ENCODE measurements at places on chromosomes 13 and 19.

GRCh38 chr19:12112701-12113100 lies 27.4 kb downstream of the ZNF20 start:
- peaks cover 50% of the 10 kb centered on the region for H3K36me3 ChIP-seq
- H3K4me3 ChIP-seq, result no peak overlapping the region
- H3K4me1 ChIP-seq, result no peaks in the 10 kb centered on the region
- no peak overlapping the region for H3K27ac ChIP-seq
- no peaks in the 10 kb centered on the region for H3K27me3 ChIP-seq
- no peak for DNase-seq

GRCh38 chr13:100660761-100661160 lies 13.8 kb downstream of the TMTC4 start:
- no peaks in the 10 kb centered on the region for H3K4me1 ChIP-seq
- H3K4me3 ChIP-seq, result no peak overlapping the region
- peaks cover 98% of the 10 kb centered on the region for H3K36me3 ChIP-seq
- H3K27me3 ChIP-seq, result no peaks in the 10 kb centered on the region
- no peak overlapping the region for H3K27ac ChIP-seq
- no peak for DNase-seq

DNA sequence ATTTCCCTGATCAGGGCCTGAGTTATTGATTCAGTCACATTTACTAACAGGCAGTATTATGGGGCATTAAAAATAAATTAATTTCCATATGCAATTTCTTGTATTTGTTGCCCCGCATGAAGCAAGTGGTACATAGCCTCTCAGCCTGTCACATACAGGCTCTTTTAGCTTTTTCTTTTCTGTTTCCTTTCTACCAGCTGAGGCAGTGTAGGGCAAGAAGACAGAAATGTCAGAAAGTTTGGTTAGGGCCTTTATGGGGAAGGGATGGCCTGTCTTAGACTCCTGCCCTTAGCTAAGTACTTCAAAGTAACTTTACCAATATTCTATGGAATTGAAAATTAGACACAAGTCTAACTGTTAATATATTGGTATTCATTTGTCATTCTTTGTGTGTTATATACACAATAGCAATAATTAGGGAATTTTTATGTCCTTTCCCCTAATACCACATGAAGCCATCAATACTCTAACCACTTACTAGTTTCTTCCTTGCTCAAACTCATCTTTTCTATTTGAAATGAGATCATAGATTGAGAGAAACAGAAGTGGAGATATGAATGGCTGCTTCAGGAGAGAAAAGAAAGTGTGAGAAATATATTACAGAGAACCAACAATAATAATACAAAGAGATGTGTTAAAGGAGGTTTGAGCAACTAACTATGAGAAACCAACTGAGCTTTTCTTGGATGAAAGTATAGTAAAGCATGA lies 669.6 kb downstream of the PCDH17 start:
- H3K27me3 ChIP-seq, result no peaks in the 10 kb centered on the region
- no peak overlapping the region for H3K27ac ChIP-seq
- H3K4me1 ChIP-seq, result no peaks in the 10 kb centered on the region
- H3K36me3 ChIP-seq, result no peaks in the 10 kb centered on the region
- H3K4me3 ChIP-seq, result no peak overlapping the region

DNA sequence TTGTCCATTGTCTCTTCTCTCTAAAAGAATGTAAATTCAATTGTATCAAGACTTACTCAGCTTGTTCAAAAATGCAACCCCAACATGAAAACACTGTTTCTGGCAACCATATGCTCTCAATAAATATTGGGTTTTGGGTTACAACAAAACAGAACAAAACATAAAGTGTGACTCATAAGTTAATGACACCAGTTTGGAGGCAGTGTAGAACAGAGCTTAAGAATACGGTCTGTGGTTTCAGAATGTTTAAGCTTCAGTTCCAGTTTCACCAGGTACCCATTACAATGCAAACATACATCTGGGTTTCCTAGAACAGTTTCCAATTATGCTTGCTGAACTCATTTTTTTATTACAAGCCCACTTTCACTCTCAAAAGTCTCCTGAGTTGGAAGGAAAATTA lies 285.8 kb upstream of the PCDH9 start:
- no peaks in the 10 kb centered on the region for H3K4me1 ChIP-seq
- no peak overlapping the region for H3K4me3 ChIP-seq
- no peaks in the 10 kb centered on the region for H3K27me3 ChIP-seq
- no peaks in the 10 kb centered on the region for H3K36me3 ChIP-seq

DNA sequence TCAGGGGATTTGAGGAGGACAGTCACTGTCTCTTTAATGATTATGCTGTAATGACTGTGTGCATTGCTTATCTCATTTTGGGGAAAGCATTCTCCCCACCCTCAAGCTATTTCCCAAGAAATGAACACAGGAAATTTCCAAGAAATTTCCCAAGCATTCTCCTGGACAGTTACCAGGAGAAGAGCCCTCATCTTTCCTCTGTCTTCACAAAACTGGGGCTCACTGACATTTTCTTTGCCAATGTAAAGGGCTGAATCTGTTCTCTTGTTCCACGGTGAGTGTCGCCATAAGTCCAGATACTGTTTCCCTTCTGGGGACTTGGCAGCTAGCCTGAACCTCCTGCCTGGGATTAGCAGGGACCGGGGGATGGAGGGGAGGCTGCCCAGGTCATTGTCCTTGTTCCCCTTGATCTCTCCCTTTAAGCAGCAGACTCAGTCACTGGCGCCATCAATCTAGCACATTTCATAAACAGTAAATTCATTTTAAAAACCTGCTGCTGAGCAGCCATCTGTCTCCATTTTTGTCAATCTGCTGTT lies 172.8 kb downstream of the DNAJC15 start:
- H3K27me3 ChIP-seq, result no peaks in the 10 kb centered on the region
- DNase-seq, result no peak
- no peaks in the 10 kb centered on the region for H3K36me3 ChIP-seq
- H3K4me3 ChIP-seq, result no peak overlapping the region

DNA sequence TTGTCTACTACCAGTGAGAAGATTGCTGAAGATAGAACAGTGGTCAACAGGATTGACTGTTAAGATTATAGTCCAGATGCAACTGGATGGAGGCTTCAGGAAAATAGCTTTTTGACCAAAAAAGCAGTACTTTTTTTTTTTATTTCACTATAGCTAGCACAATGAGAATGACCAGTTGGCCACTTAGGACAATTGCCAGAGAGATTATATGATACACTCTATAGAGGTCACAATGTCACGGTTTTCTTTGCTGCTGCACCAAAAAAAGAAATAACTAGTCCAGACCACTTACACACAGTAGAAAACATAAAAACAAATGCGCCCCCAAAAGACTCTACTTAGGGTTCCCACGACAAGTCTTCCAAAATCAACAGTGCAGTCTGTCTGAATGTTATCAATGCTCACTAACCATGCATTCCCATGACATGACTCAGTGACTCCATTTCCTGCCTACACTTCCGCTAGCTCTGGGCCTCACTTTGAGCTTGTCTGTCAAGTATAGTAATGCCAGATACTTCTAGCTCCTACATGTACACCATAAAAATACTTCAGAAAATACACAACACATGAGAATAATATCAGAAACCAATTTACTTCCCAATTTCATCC lies 209.1 kb upstream of the STARD13 start:
- no peak for DNase-seq
- no peaks in the 10 kb centered on the region for H3K36me3 ChIP-seq
- H3K27me3 ChIP-seq, result no peaks in the 10 kb centered on the region
- no peaks in the 10 kb centered on the region for H3K4me1 ChIP-seq
- no peak overlapping the region for H3K4me3 ChIP-seq

- H3K27ac ChIP-seq, result no peak overlapping the region
- no peak for DNase-seq
- no peaks in the 10 kb centered on the region for H3K27me3 ChIP-seq
Observed at GRCh38 chr13:38223089-38223488, 126.6 kb upstream of the UFM1 start.

- peaks cover 61% of the 10 kb centered on the region for H3K36me3 ChIP-seq
- no peak overlapping the region for H3K4me3 ChIP-seq
- H3K27ac ChIP-seq, result no peak overlapping the region
- H3K27me3 ChIP-seq, result peaks cover 12% of the 10 kb centered on the region
- DNase-seq, result no peak
Observed at GRCh38 chr19:8310342-8311055, 2.3 kb upstream of the CD320 start.

DNA sequence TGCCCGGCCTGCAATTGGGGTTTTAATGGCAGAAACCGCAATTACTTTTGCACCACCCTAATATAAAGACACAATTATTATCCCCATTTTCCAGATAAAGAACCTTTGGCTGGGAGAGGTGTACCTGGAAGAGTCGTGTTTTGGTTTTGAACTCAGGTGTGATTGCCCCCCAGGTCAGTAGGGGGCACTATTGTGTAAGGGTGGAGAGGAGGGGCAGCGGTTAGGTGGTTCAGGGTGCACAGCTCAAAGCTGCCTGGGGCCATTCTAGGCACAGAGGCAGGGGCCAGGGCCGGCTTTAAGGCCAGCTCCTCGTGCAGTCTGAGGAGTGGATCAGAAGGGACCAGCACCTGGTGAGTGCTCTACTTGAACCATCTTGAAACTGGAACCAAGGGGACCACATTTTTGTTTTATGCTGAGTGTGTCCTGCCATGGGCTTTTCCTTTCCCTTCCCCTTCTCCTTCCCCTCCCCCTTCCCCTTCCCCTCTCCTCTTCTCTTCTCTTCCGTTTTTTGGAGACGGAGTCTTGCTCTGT lies 5.8 kb upstream of the FCGRT start:
- H3K4me3 ChIP-seq, result peak overlapping the region; percentile 45
- no peak overlapping the region for H3K27ac ChIP-seq
- peak; percentile 67 for DNase-seq
- no peaks in the 10 kb centered on the region for H3K27me3 ChIP-seq
- no peaks in the 10 kb centered on the region for H3K36me3 ChIP-seq

- no peaks in the 10 kb centered on the region for H3K27me3 ChIP-seq
- DNase-seq, result no peak
- H3K36me3 ChIP-seq, result no peaks in the 10 kb centered on the region
Observed at GRCh38 chr19:33948651-33949335, 152.1 kb downstream of the KCTD15 start.

DNA sequence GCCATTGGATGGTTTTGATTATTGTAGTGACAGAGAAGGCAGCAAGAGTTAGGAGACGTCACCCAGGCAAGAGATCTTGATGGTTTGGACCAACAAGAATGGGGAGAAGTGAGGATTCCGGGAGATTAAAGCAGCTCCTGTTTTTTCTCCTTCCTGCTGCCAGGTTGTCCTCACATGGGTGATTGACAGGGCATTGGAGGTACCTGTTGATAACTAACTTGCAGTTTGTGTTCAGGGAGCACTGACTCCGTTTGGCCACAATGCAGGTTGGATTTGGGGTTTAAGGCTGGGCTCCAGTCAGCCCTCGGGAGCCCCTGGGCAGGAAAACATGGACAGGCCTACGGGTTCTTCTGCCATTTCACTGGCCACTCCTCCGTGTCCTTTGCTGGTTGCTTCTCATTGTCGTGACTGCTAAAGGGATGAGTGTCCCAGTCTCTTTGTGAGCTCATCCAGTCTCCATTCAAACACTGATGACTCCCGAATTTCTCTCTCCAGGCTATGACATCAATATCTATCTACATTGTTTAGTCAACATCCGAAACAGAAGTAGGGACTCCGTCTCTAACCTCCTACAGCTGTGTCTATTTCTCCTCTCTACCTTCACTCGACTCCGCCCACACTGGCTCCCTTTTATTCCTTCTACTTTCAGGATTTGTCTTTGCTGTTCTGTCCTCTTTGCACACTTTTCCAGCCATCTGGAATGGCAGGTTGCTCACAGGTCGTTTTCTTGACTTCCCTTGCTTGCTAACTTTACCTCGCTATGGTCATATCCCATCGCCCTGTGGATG lies 1.3 kb upstream of the PTOV1 start:
- H3K36me3 ChIP-seq, result no peaks in the 10 kb centered on the region
- peaks cover 7% of the 10 kb centered on the region for H3K27me3 ChIP-seq
- no peak overlapping the region for H3K4me3 ChIP-seq
- peaks cover 49% of the 10 kb centered on the region for H3K4me1 ChIP-seq
- peak overlapping the region; percentile 97 for H3K27ac ChIP-seq

GRCh38 chr13:113138792-113139551 lies 16.4 kb downstream of the F10 start:
- no peak for DNase-seq
- no peak overlapping the region for H3K4me3 ChIP-seq
- no peaks in the 10 kb centered on the region for H3K4me1 ChIP-seq
- H3K27me3 ChIP-seq, result no peaks in the 10 kb centered on the region

GRCh38 chr13:84994582-84994981 lies 804.6 kb downstream of the SLITRK6 start:
- H3K36me3 ChIP-seq, result no peaks in the 10 kb centered on the region
- H3K4me3 ChIP-seq, result no peak overlapping the region
- no peaks in the 10 kb centered on the region for H3K4me1 ChIP-seq

- H3K27ac ChIP-seq, result no peak overlapping the region
- H3K4me1 ChIP-seq, result no peaks in the 10 kb centered on the region
- DNase-seq, result no peak
- H3K36me3 ChIP-seq, result no peaks in the 10 kb centered on the region
Observed at GRCh38 chr13:86922936-86923335, 748.2 kb upstream of the SLITRK5 start.

DNA sequence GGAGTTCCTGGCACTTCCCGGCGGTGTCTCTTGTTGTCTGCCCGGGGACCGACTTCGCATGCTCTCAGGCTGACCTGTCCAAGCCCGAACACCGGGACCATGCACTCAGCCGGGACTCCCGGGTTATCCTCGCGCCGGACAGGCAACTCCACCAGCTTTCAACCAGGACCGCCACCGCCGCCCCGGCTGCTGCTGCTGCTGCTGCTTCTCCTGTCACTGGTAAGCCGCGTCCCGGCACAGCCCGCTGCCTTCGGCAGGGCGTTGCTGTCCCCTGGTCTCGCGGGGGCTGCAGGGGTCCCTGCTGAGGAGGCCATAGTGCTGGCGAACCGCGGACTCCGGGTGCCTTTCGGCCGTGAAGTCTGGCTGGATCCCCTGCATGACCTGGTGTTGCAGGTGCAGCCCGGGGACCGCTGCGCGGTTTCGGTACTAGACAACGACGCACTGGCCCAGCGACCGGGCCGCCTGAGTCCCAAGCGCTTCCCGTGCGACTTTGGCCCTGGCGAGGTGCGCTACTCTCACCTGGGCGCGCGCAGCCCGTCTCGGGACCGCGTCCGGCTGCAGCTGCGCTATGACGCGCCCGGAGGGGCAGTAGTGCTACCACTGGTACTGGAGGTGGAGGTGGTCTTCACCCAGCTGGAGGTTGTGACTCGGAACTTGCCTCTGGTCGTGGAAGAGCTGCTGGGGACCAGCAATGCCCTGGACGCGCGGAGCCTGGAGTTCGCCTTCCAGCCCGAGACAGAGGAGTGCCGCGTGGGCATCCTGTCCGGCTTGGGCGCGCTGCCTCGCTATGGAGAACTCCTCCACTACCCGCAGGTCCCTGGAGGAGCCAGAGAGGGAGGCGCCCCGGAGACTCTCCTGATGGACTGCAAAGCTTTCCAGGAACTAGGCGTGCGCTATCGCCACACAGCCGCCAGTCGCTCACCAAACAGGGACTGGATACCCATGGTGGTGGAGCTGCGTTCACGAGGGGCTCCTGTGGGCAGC lies 661 bp downstream of the FREM2 start:
- H3K4me1 ChIP-seq, result no peaks in the 10 kb centered on the region
- no peak overlapping the region for H3K4me3 ChIP-seq
- H3K27ac ChIP-seq, result no peak overlapping the region
- peaks cover 19% of the 10 kb centered on the region for H3K27me3 ChIP-seq

GRCh38 chr19:6472713-6473112 lies 8.6 kb downstream of the CRB3 start:
- DNase-seq, result no peak
- no peaks in the 10 kb centered on the region for H3K27me3 ChIP-seq
- H3K36me3 ChIP-seq, result peaks cover 46% of the 10 kb centered on the region
- H3K27ac ChIP-seq, result no peak overlapping the region
- H3K4me3 ChIP-seq, result no peak overlapping the region

GRCh38 chr13:76683168-76683567 lies 203.0 kb downstream of the KCTD12 start:
- H3K27me3 ChIP-seq, result no peaks in the 10 kb centered on the region
- no peaks in the 10 kb centered on the region for H3K36me3 ChIP-seq
- H3K4me3 ChIP-seq, result no peak overlapping the region
- no peak overlapping the region for H3K27ac ChIP-seq
- DNase-seq, result no peak
